ENCODE measurements at places on chromosomes 4 and X.

- no peak for DNase-seq
These were observed 14.9 kb upstream of the DHX15 start for GRCh38 chr4:24599275-24599674.

DNA sequence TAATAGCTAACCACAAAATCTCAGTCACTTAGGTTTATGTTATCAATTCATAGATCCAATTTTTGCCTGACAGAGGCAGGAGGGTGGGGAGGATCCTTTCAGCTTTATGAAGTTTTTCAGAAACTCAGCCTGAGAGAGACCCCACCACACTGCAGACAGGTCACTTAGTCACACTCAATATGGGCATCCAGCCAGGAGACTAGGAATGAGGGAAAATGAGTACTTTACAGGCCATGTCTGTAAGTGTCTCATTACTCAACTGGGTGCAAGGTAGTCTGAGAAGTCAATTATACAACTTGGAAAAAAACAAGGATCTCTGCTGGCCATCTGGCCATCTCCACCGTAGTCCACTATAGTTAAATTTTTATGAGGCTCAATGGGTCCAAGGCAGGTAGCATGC lies 365.9 kb downstream of the INPP4B start:
- DNase-seq = no peak

GRCh38 chr4:119731146-119731742 lies 102.6 kb upstream of the PDE5A start:
- no peak for DNase-seq

DNA sequence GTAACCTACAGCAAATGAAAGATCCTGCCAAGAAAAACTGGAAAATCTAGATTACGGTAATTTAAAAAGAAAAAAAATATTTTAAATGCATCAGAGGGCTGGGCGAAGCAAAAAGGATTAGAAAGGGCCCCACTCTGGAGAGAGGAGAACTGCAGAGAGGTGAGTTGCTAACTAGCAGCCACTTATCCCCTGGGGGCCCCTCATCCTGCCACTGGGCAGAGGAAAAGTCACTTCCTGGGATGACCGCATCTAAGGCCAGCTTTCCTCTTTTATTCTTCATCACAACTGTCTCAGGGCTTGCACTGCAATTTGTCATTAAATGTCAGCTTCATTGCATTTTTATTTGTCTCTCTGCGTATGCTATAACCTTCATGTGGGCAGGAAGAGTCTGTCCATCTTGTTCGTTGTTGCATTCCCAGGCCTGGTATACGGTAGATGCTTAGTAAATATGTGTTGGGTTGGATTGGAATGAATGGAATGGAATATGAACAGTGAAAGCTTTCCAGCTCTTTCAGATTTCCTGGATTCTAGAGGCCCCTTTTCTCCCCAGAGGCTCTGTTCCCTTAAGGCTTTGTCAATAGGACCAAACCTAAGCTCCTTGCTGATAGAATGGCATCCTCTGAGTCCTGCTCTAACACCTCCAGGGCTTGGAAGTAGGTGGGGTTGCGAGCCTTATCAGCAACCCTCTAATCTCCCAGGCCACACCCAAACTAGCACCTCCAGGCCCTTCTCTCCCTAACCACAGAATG lies 58.9 kb downstream of the TLR10 start:
- DNase-seq = peak; percentile 4

GRCh38 chrX:133880032-133880443 lies 105.4 kb downstream of the GPC3 start:
- DNase-seq = no peak

Measured in AG08395 (cell line).